ENCODE measurements at places on chromosomes 11 and 22.

- DNase-seq = no peak
Measured at GRCh38 chr11:16796311-16796710, 57.9 kb downstream of the C11orf58 start.

- no peak for DNase-seq
Measured at GRCh38 chr11:17376493-17376892, 12.0 kb downstream of the KCNJ11 start.

DNA sequence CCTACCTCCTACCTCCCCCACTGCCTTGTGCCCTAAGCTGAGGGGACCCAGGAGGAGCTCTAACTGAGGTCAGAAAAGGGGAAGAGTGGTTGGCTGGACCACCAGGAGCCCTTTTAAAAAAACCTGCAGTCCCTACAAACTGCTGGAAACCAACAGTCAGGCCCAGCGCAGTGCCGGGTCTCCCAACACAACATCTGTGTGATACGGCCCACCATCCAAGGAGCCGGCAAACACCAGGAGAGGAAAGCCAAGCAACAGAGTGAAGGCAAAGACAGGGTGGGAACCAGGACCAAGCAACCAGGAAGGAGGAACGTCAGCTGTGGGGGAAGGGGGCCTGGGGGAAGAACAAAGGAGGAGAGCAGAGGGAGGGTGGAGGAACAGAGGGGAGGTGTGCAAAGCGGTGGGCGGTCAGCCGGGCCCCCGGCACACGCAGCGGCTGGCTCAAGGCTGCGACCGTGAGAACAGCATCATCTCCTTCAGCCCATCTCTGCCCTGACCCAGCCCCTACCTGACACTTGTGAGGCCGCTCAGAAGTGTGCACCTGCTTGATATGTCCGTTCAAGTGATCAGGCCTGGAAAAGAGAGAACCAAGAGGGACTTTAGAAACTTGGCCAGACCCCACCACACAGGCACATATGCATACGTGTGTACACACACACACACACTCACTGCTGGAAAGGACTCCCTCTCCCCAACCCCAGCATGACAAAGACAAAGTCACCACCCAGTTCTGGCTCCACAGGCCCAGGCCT is 3.6 kb downstream of the PATZ1 start:
- no peak for DNase-seq

DNA sequence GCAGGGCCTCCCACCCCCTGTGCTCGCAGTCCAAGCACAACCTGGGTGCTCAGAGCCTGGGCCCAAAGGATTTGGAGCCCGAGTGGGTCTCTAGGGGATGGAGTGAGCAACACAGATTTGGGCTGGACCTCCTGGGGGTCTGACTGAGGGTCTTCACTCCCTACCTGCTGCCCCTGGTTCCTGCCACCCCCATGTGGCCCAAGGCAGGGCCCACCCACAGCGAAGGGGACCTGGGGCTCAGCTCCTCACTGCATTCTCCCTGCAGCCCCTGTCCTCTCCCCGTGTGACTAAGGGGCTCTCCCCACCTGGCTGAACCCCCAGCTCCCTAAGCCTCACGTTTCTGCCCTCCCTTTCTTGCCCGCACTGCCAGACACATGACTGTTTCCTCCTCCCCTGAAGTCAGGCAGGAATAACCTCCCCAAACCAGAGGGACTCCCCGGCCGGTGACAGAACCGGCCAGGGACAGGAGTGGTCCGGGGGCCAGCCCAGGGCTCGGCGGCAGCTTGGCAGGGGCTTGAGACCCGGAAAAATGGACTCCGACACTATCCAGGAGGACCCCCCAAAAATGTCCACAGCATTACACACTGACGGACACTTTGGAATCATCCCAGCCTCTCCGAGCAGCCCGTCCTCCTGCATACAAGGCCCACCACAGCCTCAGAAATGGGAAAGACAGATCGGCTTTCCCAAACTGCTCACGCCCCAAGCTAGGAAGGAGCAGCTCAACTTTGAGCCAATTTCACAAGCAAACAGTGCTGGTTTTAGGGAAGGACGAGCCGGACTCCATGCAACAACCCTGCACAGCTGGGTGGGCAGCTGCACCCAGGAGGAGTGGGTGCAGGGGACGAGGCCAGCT is 57.8 kb downstream of the BRD1 start:
- DNase-seq = no peak

DNA sequence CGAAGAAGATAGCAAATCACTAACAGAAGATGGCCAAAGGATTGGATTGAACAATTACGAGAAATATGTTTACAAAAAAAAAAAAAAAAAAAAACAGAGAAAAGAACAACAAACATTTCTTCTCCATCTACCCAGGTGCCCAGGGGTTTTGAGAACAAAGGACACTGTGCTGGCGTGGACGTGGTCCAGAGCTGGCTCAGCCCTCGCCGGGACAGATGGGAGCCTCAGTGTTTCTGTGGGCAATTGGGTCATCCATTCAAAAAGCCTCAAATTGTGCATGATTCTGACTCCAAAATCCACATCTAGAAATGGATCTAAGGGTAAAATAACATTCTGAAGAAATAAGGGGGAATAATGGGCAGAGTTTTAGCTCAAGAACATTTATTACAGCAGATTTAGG is 63.1 kb downstream of the DHCR7 start:
- DNase-seq = no peak

DNA sequence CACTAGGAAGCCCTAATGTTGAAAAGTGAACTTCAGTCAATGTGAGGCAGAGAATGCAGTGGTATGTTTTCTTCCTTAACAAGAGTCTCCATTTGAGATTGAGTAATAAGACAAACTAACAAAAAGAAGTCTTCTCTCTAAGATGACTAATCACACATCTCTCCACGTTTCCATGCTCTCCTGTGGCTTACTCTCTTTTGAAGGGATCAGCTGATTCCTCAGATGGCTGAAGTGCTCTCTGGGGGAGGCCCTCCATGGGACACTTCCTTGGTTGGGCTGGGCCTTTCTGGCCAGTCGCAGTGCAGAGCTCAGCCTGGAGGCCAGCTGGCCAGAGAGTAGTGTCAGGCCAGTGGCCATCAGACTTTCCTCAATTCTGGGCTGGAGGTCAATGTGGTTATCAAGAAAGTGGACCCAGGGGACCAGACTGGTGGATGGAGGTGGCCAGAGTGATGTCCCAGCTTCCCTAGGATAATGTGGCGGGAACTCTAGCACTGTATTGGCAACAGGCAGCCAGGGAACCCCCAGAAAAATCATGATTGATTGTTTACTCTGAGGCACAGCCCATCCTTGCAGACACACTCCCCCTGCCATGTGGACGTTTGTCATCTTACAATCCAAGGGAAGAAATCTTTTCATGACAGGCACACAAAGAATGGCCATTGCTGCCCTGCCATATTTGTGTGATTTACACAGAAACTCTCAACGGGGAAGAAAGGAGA is 14.5 kb downstream of the CSRP3 start:
- DNase-seq = peak; percentile 2

- DNase-seq = no peak
Measured at GRCh38 chr11:129451524-129451923, 75.9 kb downstream of the BARX2 start.

DNA sequence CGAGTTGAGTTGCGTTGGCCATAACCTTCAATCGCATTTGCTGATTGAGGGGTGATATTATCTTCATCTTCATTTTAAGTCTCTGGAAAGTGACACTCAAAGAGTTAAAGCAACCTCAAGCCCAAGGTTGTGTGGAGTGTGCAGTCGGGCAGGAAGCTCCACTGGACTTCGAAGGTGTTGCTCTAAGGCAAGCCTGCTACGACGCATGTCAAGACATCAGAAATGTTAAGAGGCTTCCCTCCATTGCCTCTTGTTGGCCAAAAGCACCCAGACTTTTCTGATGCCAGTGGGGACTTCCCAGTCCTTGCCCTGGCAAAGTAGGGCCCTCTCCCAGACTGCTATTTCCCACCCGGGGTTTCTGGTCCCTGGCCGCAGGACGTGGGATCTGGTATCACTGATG is 23.6 kb upstream of the SCGB1D1 start:
- no peak for DNase-seq

- DNase-seq = no peak
Measured at GRCh38 chr22:16827506-16827905, 2.3 kb upstream of the XKR3 start.

GRCh38 chr11:27868709-27869108 is 168.5 kb upstream of the BDNF start:
- DNase-seq = no peak

DNA sequence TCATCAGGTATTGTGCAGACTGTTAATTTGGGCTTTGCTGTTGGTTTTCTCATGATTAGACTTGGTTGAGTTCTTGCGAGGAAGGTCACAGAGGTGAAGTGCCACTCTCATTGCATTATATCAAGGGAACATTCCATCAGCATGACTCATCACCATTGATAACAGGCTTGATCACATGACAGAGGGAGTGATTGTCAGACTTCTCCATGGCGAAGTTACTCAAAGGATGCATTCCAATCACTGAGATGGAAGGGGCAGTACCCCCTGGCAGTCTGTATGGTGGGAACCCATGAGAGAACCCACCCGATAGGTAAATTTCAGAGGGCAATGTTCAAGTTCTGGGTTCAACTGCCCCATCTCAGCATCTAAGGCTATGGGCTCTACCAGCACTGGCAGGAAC is 19.4 kb upstream of the P2RY2 start:
- no peak for DNase-seq

DNA sequence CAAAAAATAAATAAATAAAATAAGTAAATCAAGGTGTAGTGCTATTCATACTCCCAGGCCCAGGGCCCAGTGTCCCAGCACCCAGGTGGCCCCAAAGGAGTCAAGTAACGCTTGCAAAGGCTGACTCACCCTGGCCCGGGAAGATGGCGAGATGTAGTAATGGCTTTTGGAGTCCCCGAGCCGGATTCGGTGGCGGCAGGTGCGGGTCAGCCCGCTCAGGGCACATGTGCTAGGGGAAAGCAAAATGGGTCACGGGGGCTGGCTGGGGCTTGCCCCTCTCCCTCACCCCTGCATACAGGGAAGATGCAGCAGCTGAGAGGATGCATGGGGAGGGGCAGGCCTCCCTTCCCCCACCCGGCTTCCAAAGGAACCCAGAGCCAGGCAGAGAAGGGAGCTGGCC is 11.0 kb upstream of the FADS3 start:
- no peak for DNase-seq

- DNase-seq = no peak
Measured at GRCh38 chr11:69599502-69599901, 41.5 kb upstream of the CCND1 start.

DNA sequence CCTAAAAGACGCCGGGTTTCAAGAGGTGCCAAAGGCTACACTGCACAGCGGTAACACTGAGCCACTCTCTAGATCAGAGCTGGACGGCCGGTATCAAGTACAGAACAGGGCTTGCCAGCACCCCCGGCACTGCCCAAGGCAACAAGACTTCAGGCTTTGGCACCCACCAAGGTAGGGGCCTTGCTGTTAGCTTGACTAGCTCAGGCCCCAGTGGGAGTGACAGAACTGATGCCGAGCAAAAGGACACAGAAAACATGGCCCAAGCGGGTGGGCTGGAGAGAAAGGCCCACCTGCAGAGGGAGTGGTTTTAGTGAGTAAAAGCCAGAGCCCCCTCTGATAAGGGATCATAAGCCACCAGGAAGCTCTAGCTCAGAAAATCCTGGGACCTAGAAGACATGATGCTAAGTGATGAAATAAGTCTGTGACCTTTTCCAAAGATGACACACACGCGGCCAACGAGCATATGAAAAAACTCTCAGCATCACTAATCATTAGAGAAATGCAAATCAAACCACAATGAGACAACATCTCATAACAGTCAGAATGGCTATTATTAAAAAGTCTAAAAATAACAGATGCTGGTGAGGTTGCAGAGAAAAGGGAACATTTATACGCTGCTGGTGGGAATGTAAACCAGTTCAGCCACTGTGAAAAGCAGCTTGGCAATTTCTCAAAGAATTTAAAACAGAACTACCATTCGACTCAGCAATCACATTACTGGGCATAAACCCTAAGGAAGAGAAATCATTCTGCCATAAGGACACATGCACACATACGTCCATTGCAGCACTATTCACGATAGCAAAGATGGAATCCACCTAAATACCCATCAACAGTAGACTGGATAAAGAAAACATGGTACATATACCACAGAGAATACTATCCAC is 12.9 kb downstream of the EHD1 start:
- DNase-seq = peak; percentile 60

- peak; percentile 5 for DNase-seq
Measured at GRCh38 chr11:109309153-109309552, 112.8 kb upstream of the C11orf87 start.

DNA sequence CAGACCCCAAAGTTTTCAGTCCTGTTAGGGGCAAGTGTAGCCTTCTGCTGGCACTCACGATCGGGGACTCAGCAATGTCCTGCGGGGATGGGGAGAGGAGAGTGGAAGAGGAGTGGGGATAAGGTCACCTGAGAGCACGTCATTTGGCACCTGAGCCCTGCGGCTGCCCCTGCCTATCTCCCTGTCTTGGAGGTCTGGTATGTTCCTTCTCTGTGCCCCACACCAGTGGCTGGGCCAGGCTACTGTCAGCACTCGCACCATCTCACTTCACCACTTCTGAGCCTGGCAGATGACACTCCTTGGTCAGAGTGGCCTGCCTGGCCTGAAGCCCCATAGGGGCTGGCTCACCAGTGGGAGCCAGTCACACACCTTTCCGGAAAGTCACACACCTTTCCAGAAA is 20.1 kb upstream of the CHADL start:
- no peak for DNase-seq

GRCh38 chr11:86630229-86630981 is 42.0 kb downstream of the ME3 start:
- no peak for DNase-seq

DNA sequence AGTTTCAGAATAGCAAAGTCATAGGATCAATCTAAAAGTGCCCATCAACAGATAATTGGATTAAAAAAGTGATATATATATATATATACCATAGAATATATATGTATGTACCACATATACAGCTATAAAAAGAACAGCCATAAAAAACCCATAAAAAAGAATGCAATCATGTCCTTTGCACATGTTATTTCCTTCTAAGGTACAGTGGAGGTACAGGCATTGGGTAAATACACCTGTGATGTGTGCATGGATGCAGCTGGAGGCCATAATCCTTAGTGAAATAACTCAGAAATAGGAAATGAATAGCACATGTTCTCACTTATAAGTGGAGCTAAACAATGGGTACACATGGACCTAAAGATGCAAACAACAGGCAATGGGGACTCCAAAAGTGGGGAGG is 7.1 kb upstream of the DKK3 start:
- DNase-seq = no peak

DNA sequence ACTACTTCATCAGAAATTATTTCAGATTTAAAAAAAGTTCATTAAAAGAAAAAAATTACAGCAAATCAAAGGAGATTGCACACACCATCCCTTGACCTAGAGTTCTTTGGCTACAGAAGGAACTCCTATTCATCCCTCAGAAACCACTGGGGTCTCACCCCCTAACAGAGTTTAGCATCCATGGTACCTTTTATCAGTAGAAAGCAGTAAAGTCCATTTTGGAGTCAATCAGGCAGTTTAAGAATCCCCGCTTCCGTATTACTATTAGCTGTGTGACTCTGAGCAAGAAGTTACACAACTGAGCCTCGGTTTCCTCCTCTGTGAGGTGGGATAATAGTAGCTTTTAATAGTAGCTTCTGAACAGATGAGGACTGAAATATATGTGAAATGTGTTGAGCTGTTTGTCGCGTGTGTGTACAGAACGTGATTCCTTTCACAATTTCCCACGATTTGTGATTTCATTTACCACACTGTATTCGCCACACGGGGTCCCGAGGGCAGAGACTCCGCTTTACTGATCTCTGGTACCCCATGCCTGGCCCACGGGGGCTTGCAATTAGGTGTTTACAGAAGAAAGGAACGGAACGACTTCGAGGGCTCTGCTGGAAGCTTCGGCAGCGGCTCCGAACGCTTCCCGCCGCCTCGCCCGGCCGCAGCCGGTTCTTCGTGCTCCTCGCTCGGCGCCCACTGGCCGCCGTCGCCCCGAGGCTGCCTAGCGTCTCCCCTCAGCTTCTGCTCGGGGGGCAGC is 72.5 kb upstream of the ZBED5 start:
- no peak for DNase-seq

GRCh38 chr11:62458212-62459002 is 39.6 kb downstream of the SCGB1A1 start:
- DNase-seq = peak; percentile 15

Measured in adipocyte (in vitro differentiated cells).